ENCODE measurements at places on chromosomes 2 and 18. TPM values are rescaled to one million over a fixed set of nuclear protein-coding genes. Genes with fewer than 3 reads are reported as not detected.

TIMM21 gene
- total RNA-seq, result 54.1 TPM

DNA sequence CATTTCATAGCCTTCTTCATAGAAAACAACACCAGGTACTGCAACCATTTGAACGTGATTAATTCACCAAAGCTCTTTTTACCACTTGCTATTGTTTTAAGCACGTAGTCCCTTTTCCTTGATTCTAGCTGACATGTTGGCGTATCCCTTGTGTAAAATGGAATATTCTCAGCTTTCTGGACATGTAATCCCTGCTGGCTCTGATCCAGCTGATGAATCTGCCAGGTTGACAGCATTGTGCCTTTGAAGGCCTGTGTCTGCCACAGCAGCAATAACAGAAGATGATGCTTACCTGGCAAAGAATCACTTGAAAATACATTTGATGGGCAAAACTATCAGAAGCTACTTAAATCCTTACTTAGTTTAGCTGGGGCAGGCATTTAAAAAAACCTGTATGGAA, 81.0 kb upstream of the CCDC150 start:
- no peak overlapping the region for H3K4me3 ChIP-seq
- H3K27me3 ChIP-seq, result peaks cover 3% of the 10 kb centered on the region
- H3K27ac ChIP-seq, result no peak overlapping the region
- H3K36me3 ChIP-seq, result no peaks in the 10 kb centered on the region

PHOSPHO2 gene
- 4.5 TPM for total RNA-seq

GKN1 gene
- total RNA-seq, result not detected

KDSR gene
- total RNA-seq, result 83.5 TPM

DNA sequence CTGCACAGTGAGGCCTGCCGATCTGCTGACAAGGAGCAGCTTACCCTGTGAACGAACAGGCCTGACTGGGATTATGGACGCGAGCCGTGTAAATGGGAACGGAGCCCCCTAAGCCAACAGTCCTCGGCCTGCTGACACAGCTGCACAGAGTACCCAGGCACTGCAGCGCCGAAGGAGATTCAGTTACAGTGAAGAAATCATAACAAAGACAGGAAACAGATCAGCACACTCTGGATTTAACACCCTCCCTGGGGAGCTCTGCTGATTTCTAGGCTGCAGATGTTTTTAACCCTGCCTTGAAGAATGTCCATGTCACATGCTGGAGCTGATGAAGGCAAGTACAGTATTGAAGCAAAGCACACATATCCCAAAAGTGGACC, 43.4 kb downstream of the COLEC12 start:
- peaks cover 1% of the 10 kb centered on the region for H3K27me3 ChIP-seq
- H3K4me1 ChIP-seq, result no peaks in the 10 kb centered on the region
- H3K27ac ChIP-seq, result no peak overlapping the region
- no peak for DNase-seq
- no peaks in the 10 kb centered on the region for H3K36me3 ChIP-seq
- no peak overlapping the region for H3K4me3 ChIP-seq

- H3K27me3 ChIP-seq, result peaks cover 16% of the 10 kb centered on the region
- no peaks in the 10 kb centered on the region for H3K4me1 ChIP-seq
- no peak overlapping the region for H3K27ac ChIP-seq
- no peak overlapping the region for H3K4me3 ChIP-seq
- DNase-seq, result no peak
Observed at GRCh38 chr2:237652854-237653253, 25.5 kb downstream of the LRRFIP1 start.

DNA sequence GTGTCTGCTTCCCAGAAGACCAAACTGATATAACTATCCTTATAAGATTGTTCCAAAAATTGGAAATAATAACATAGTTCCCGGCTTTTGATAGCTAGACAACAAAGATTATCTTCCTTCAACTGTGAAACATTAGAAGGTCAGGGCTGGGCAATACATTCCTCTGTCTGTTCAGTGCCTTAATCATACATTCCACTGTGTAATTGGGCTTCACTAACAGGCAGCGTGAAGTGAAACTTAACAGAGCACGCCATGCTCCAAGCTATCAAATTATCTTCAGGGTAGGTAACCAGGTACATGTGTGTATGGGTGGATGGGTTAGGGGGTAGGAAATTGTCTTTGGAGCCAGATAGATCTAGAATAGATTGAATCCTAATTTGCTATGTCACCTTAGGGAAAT, 23.5 kb upstream of the ARL5A start:
- no peak overlapping the region for H3K4me3 ChIP-seq
- no peak overlapping the region for H3K27ac ChIP-seq
- H3K4me1 ChIP-seq, result no peaks in the 10 kb centered on the region
- peaks cover 6% of the 10 kb centered on the region for H3K27me3 ChIP-seq
- no peaks in the 10 kb centered on the region for H3K36me3 ChIP-seq
- no peak for DNase-seq

UNC80 gene
- total RNA-seq, result not detected

CYTIP gene
- 302 TPM for total RNA-seq

DNA sequence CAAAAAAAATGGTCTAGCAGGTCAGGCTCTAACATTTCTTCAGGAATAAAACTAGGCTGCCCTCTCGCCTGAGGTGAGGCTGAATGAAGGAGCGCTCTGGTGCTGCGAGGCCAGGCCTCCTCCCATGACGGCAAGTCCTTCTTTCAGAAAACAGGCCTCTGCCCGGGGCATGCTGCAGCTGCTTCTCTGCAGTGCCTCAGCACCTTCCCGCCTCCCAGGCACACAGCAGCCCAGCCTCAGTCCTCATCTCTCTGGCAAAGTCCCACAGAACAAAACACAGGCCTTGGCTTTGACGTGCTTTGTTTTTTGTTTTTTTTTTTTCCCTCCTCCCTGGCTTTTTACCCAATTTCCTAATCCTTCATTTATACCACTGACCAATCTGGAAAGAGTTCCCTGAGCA, 74.8 kb downstream of the BCL11A start:
- H3K4me1 ChIP-seq, result no peaks in the 10 kb centered on the region
- no peak overlapping the region for H3K27ac ChIP-seq
- peaks cover 16% of the 10 kb centered on the region for H3K27me3 ChIP-seq
- DNase-seq, result no peak

DYSF gene
- not detected for total RNA-seq

DNA sequence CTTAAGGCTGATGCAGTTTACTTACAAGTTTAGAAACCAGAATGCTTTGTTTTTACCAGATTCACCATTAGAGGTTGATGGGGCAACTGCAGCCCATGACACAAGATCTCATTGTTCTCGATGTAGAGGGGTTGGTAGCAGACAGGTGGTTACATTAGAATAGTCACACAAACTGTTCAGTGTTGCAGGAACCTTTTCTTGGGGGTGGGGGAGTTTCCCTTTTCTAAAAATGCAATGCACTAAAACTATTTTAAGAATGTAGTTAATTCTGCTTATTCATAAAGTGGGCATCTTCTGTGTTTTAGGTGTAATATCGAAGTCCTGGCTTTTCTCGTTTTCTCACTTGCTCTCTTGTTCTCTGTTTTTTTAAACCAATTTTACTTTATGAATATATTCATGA, 99.4 kb upstream of the IL1R2 start:
- DNase-seq, result no peak
- no peak overlapping the region for H3K27ac ChIP-seq
- H3K4me3 ChIP-seq, result no peak overlapping the region
- H3K36me3 ChIP-seq, result peaks cover 52% of the 10 kb centered on the region
- H3K27me3 ChIP-seq, result peaks cover 1% of the 10 kb centered on the region
- no peaks in the 10 kb centered on the region for H3K4me1 ChIP-seq

- DNase-seq, result no peak
- H3K27me3 ChIP-seq, result no peaks in the 10 kb centered on the region
- no peak overlapping the region for H3K4me3 ChIP-seq
- H3K4me1 ChIP-seq, result no peaks in the 10 kb centered on the region
Observed at GRCh38 chr2:133497270-133497893, 70.9 kb downstream of the NCKAP5 start.

DNA sequence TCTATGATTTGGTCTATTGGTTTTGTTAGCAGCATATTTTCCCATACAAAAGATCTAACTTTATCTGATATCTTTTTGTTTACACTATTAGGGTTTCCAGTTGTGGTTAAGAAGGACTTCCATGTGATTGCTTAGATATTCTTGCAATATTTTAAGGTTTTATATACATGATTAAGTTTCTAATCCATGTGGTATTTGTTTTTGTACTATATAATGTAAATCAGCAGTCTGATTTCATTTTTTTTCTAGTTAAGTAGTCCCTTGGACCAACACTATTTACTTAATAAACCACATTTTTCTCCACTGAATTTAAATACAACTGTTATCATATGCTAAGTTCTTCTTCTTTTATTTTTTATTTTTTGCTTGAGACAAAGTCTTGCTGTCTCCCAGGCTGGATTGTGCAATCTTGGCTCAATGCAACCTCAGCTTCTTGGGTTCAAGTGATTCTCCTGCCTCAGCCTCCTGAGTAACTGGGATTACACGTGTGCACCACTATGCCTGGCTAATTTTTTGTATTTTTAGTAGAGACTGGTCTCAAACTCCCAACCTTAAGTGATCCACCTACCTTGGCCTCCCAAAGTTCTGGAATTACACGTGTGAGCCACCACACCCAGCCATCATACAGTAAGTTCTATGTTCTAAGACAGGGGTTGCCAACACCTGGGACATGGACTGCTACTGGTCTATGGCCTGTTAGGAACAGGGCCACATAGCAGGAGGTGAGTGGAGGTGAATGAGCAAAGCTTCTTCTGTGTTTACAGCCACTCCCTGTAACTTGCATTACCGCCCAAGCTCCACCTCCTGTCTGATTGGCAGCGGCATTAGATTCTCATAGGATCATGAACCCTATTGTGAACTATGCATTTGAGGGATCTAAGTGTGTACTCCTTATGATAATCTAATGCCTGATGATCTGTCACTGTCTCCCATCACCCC, 58.5 kb upstream of the RAB27B start:
- H3K36me3 ChIP-seq, result no peaks in the 10 kb centered on the region
- H3K4me3 ChIP-seq, result no peak overlapping the region
- H3K27me3 ChIP-seq, result peaks cover 16% of the 10 kb centered on the region
- no peak overlapping the region for H3K27ac ChIP-seq

DNA sequence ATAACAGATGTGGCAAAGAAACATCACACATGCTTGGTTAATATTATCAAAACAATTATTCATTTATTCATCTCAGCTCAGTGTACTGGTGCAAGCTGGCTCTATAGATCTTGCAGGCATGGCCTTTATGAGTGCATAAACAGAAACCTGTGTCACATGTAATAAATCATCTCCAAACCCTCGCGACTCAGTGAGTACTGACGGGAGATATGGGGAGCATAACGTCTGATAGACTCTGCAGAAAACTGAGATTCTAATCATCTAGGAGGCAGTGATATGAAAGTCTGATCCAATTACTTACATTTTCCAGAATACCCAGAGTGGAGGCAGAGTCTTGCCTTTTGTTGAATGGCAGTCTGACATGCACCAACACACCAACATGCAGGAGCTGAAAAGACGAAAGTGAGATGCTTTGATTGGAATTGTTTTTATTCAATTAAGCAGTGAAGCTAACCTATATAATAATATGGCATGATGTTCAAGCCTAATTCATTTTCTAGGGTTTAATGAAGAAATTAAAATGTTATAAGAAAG, 416.8 kb downstream of the RNF144A start:
- DNase-seq, result no peak
- H3K4me1 ChIP-seq, result no peaks in the 10 kb centered on the region
- no peak overlapping the region for H3K4me3 ChIP-seq
- no peaks in the 10 kb centered on the region for H3K36me3 ChIP-seq
- H3K27me3 ChIP-seq, result peaks cover 7% of the 10 kb centered on the region
- H3K27ac ChIP-seq, result no peak overlapping the region

TOGARAM2 gene
- total RNA-seq, result 5.8 TPM

DLGAP1 gene
- 0.36 TPM for total RNA-seq

DNA sequence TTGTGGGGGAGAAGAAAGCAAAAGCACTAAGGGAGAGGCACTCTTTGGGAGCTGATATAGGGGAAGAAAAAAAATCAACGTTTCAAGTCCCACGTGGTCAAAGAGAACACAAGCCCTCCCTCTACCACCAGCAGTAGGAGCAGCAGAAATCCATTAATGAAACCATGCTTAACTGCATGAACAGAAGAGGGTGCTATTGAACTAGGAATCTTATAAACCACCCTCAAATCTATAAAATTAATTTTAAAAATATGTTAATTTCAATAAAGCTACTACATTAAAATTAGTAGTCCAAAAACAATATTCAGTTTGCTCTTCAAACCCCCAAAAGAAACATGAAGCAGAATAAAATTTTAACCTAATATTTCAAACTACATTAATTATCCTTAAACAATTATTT, 147.8 kb downstream of the TMEM18 start:
- DNase-seq, result no peak
- H3K4me1 ChIP-seq, result no peaks in the 10 kb centered on the region
- H3K4me3 ChIP-seq, result no peak overlapping the region
- no peaks in the 10 kb centered on the region for H3K27me3 ChIP-seq
- H3K36me3 ChIP-seq, result no peaks in the 10 kb centered on the region

SPATA3 gene
- total RNA-seq, result not detected

SCN3A gene
- total RNA-seq, result not detected

GRCh38 chr18:46338205-46338604, 234.0 kb downstream of the HAUS1 start:
- H3K4me1 ChIP-seq, result peaks cover 69% of the 10 kb centered on the region
- no peak overlapping the region for H3K27ac ChIP-seq
- no peak for DNase-seq

GRCh38 chr18:77110400-77110799, 22.2 kb downstream of the MBP start:
- H3K4me3 ChIP-seq, result no peak overlapping the region
- H3K27me3 ChIP-seq, result no peaks in the 10 kb centered on the region
- H3K27ac ChIP-seq, result peak overlapping the region; percentile 67
- peaks cover 45% of the 10 kb centered on the region for H3K36me3 ChIP-seq
- no peak for DNase-seq
- H3K4me1 ChIP-seq, result peaks cover 74% of the 10 kb centered on the region

ZC3H8 gene
- 37.4 TPM for total RNA-seq

DNA sequence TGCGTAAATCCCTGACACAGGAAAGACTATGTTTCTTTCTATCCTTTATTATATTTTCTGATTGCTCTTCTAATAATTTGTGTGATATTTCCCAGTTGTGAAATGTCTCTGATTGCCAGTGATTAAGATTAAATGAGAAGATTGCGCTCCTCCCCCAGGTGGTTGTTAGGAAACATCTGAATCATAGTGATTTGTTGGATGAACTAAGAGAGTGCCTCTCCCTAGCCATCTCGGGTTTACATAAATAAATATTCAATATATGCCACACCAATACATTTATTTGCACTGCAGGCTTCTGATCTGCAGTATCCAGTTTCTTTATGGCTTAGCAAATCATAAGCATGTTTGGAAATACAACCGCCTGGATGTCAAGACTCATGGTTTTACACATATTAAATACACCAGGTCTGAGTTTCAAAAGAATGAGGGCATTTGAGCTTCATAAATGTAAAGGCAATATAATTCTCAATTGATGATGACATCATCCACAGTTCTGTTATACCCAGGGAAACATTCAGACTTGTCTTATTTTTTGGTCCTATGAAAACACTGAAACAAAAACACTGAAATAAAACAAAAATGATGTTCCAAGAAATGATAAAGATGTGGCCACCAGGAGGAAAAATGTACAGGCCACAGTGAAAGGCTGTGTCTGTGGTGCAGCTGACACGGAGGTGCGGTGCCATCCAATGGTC, 826.7 kb upstream of the ACVR2A start:
- no peaks in the 10 kb centered on the region for H3K4me1 ChIP-seq

GRCh38 chr2:127873707-127874303, 12.0 kb downstream of the AMMECR1L start:
- no peak overlapping the region for H3K27ac ChIP-seq
- H3K4me3 ChIP-seq, result no peak overlapping the region
- H3K4me1 ChIP-seq, result peaks cover 28% of the 10 kb centered on the region
- H3K36me3 ChIP-seq, result peaks cover 29% of the 10 kb centered on the region

RAB27B gene
- total RNA-seq, result 0.10 TPM

TUBB6 gene
- total RNA-seq, result 29.0 TPM

GRCh38 chr18:961644-962355, 57.1 kb downstream of the ADCYAP1 start:
- H3K27me3 ChIP-seq, result peaks cover 11% of the 10 kb centered on the region
- no peaks in the 10 kb centered on the region for H3K36me3 ChIP-seq
- no peak overlapping the region for H3K27ac ChIP-seq

PROM2 gene
- total RNA-seq, result 0.37 TPM

ABI2 gene
- total RNA-seq, result 32.3 TPM
